Left ventricle myocardium inferior (tissue), 1 donor: ENCODE measurements at places on chromosomes 2 and 18. TPM values are rescaled to one million over a fixed set of nuclear protein-coding genes. Genes with fewer than 3 reads are reported as not detected.

DNA sequence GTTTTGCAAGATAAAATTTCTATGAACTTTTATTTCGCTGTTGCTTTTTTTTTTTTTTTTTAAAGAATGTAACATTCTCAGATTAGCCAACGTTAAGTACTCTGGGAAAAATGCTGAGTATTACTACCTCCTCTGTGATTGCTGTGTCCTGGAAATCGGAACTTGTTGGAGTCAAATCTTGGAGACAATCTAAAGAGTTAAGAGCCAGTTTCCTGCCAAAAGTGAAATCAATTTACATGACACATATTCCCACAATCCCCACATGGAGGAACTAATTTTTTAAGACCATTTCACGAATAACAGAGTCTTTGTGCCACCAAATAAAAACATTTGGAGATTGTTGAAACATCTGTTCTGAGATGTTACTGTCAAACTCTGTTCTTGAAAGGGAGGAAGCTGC is 127.8 kb downstream of the MEP1B start:
- no peak for DNase-seq

DNA sequence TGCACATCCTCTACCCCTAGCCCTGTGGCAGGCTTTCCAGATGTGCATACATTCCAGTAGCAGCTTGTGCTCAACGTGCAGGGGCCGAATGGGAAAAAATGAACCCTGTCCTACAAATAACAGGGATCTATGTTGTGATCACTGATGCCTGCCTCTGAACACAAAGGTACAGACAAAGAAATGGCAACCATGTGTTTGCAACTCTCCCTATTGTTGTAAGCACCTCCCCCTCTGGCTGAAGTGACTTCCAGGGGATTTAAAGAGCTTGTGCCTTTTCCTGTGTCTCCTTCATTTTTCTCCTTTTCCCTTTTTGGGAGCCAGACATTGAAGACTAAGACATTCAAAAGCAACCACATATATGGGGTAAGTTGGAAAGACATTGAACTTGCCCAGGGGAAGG is 21.6 kb downstream of the ARHGAP25 start:
- no peak for DNase-seq

The RBM44 gene
- 0.27 TPM for total RNA-seq

The KIAA1328 gene
- 4.0 TPM for total RNA-seq

The SESTD1 gene
- total RNA-seq: 33.7 TPM
